Epithelial cell of umbilical artery (primary cell): ENCODE measurements at places on chromosomes 1 and 21. TPM values are rescaled to one million over a fixed set of nuclear protein-coding genes. Genes with fewer than 3 reads are reported as not detected.

The STUM gene
- not detected in 2 replicates for total RNA-seq

The RCC1 gene
- 77.3 and 79.0 TPM in 2 replicates for total RNA-seq

The ANGPTL3 gene
- total RNA-seq, result not detected in 2 replicates

The STIL gene
- total RNA-seq, result 6.8 and 11.2 TPM in 2 replicates

The MROH9 gene
- not detected in 2 replicates for total RNA-seq

The TLCD4 gene
- total RNA-seq, result under 0.01 TPM in 1 of 2 replicates, not detected in the other

The RPS6KC1 gene
- 19.8 and 22.9 TPM in 2 replicates for total RNA-seq

The PTPN14 gene
- 37.7 and 45.3 TPM in 2 replicates for total RNA-seq

The S100A8 gene
- total RNA-seq, result not detected in 2 replicates

The CA14 gene
- total RNA-seq, result not detected in 2 replicates

The DNASE2B gene
- total RNA-seq, result not detected in 2 replicates

The OLIG2 gene
- total RNA-seq, result not detected in 2 replicates

The SHISA4 gene
- total RNA-seq, result 9.0 and 13.0 TPM in 2 replicates

The THEM5 gene
- total RNA-seq, result not detected in 2 replicates

The MYCL gene
- total RNA-seq, result 1.4 and 2.3 TPM in 2 replicates

The SYCP1 gene
- total RNA-seq, result not detected in 2 replicates

The ZNF697 gene
- 22.6 and 23.1 TPM in 2 replicates for total RNA-seq

The ODF2L gene
- 36.4 and 52.4 TPM in 2 replicates for total RNA-seq

The SLC25A34 gene
- 0.61 TPM in 1 of 2 replicates, not detected in the other for total RNA-seq
